ENCODE measurements at places on chromosomes 11 and 22. TPM values are rescaled to one million over a fixed set of nuclear protein-coding genes. Genes with fewer than 3 reads are reported as not detected.
A peak's percentile ranks its signal among the peaks of the same experiment; 100 is the strongest.

Gene ANAPC15
- total RNA-seq, result 74.5 TPM

Gene ALG8
- total RNA-seq, result 86.7 TPM

Gene CHKA
- total RNA-seq, result 44.2 TPM

Gene RBMXL2
- total RNA-seq, result 0.20 TPM

DNA sequence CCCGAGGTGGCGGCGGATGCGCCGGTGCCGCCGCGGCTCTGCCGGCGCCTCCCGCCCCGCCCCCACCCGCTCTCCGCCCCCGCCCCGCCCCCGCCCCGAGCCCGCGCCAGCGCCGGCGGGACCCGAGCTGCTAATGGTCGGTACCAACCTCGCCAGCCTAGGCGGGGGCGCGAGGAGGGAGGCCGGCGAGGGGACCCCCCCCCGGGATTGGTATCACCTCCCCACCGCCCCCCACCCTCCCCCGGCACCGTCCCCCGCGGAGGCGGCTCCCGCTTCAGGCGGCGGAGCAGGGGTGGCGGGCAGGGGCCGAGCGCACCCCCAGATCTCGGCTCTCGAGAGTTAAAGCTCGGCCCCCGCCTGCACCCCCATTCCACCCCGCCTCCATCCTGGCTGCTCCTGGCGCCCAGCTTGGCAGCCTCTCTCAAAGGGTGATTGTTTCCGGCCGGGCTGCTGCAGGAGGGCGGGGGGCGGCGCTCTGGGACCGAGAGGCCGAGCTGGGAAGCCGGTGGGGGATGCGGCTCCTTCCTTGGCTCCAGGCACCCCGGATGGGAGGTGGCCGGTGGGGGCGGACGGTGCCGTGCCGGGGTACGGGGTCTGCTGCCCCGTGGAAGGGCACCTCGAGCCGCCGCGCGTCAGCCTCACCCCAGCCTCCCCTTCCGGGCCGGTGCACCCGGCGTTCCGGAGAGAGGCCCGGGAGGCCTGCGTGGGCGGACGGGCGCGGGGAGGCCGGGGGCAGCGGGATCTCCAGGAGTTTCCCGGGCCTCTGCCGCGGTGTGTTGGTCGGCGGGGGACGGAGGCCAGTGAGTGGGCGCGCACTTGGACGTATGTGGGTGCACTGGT, at the start of gene B3GAT1:
Gene B3GAT1 (minus strand): TSS at position 40 of the 840 bp plus-strand sequence. CDS start 24,583 bp downstream, outside the sequence.
- no peak within 1 kb of the TSS for H3K27ac ChIP-seq
- H3K4me1 ChIP-seq, result peaks cover 48% of the 10 kb centered on the region
- H3K27me3 ChIP-seq, result peaks cover 16% of the 10 kb centered on the region
- no peaks in the 10 kb centered on the region for H3K36me3 ChIP-seq

GRCh38 chr22:47784991-47785390, 1022.5 kb downstream of the TBC1D22A start:
- no peak for DNase-seq
- H3K4me1 ChIP-seq, result no peaks in the 10 kb centered on the region
- H3K27ac ChIP-seq, result no peak overlapping the region
- no peak overlapping the region for H3K4me3 ChIP-seq
- no peaks in the 10 kb centered on the region for H3K27me3 ChIP-seq
- no peaks in the 10 kb centered on the region for H3K36me3 ChIP-seq

DNA sequence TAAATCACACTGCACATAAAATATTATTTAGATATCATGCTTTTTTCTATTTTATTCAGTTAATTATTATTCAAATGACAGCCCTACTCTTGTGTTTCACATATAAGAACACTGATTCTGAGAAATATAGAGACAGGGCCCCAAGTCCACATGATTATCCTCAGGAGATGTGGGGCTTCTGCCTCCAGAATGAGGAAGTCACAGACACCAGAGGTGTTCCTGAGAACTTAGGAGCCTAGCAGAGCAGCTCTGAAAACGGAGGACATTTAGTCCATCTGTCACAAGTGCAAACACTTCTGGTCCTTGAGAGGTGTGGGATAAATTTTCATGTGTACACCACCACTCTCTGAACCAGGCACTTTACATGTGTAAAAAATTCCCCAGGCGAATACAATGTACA, 26.2 kb downstream of the TRIM66 start:
- no peaks in the 10 kb centered on the region for H3K4me1 ChIP-seq
- no peak overlapping the region for H3K27ac ChIP-seq
- DNase-seq, result no peak
- H3K27me3 ChIP-seq, result no peaks in the 10 kb centered on the region
- no peaks in the 10 kb centered on the region for H3K36me3 ChIP-seq
- no peak overlapping the region for H3K4me3 ChIP-seq

DNA sequence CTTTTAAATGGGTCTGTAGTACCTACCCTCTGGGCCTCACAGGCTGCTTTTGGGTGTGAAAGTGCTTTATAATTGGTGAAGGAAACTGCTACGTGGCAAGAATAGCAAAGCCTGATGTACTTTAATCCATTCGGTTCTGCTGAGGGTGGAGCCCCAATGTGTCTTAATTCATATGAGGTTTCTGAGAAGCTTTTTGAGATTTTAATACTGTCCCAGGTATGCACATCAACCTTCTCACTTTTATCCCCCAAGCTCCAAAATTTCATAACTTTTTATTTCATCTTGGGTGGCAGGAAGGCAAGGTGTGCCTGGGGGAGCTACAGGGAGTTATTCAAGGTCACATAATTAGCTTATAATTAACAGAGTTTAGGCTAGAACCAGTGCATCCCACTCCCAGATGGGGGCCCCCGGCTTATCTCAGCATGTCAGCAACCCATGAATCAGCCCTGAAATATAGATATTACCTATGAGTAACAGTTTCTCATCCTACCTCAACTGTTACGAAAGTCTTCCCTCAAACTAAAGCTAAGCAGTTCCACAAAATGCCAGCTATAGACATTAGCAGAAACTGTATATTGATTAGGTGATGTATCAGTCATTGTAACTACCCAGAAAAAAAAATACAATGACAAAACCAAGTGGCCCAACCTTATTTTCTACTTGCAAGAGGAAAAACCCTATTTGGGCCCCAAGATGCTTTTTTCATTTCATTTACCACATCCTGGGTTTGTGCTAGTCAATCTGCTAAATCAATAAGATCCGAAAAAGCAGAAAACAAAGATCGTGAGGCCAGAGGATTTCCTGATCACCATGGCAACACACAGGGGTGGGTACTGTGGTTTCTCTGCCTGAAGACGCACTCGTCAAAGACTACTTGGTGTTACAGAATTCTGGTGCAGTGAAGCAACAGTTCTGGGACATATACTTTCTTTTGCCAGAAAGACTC, 26.7 kb downstream of the CD44 start:
- no peak overlapping the region for H3K4me3 ChIP-seq
- DNase-seq, result no peak
- H3K36me3 ChIP-seq, result no peaks in the 10 kb centered on the region
- H3K27ac ChIP-seq, result no peak overlapping the region
- H3K4me1 ChIP-seq, result peaks cover 16% of the 10 kb centered on the region

DNA sequence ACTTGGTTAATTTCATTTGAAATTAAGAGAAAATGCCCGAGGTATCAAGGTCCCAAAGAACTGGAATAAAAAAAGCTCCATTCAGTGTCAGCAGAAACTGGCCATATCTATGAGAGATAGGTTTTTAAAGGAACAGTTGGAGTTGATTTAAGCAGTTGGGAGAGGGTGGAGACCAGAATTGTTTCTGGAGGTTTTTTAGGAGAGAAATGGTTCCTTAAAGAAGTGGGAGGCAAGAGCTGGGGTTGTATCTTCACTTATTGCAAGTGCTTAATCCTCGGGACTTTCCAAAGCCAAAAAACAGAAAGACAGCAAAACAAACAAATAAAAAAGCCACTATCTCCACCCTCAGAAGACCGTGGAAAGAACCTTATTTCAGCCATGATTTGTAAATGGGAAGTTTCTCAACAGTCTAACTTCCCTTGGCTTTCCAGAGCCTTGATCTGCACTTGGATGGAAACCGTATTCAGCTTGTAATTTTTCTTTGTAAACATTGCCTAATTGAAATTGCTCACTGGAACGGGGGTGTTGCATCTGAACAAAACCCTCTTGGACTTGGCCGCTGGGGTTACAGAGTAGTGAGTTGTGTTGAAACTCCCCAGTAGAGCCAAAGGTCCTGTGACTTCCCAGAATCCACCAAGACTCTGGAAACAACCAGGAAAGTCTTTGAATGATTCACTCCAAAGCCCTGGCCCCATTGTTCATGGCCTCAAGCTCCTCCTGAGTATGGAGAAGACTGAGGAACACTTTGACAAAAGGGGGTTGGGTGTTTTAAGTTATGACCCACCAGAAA, 115.6 kb downstream of the SLC1A2 start:
- peaks cover 4% of the 10 kb centered on the region for H3K4me1 ChIP-seq
- no peaks in the 10 kb centered on the region for H3K27me3 ChIP-seq
- no peaks in the 10 kb centered on the region for H3K36me3 ChIP-seq
- H3K27ac ChIP-seq, result no peak overlapping the region
- DNase-seq, result no peak
- no peak overlapping the region for H3K4me3 ChIP-seq

DNA sequence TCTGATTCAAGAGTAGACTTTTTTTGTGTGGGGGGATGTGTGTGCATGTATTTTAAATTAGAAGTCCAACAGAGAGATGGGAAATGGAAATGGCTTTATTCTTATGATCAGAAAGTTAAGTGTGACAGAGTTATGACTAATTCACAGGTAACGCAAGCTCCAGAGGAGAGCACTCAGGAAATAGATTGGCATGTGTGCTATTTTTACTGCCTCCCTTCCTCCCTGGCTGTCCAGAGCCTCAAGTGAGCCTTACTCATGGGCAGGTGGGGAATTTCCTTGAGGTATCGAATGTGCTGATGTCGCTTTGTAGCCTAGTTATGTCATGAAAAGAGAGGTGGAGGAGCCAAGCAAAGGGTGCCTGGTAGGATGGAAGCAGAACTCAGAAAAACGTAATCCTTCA, 70.3 kb upstream of the BDNF start:
- peaks cover 10% of the 10 kb centered on the region for H3K27me3 ChIP-seq
- DNase-seq, result no peak
- H3K36me3 ChIP-seq, result no peaks in the 10 kb centered on the region
- no peak overlapping the region for H3K27ac ChIP-seq
- H3K4me1 ChIP-seq, result no peaks in the 10 kb centered on the region
- no peak overlapping the region for H3K4me3 ChIP-seq

- H3K27me3 ChIP-seq, result no peaks in the 10 kb centered on the region
- H3K36me3 ChIP-seq, result no peaks in the 10 kb centered on the region
Measured at GRCh38 chr11:12243911-12244550, 133.3 kb upstream of the PARVA start.

DNA sequence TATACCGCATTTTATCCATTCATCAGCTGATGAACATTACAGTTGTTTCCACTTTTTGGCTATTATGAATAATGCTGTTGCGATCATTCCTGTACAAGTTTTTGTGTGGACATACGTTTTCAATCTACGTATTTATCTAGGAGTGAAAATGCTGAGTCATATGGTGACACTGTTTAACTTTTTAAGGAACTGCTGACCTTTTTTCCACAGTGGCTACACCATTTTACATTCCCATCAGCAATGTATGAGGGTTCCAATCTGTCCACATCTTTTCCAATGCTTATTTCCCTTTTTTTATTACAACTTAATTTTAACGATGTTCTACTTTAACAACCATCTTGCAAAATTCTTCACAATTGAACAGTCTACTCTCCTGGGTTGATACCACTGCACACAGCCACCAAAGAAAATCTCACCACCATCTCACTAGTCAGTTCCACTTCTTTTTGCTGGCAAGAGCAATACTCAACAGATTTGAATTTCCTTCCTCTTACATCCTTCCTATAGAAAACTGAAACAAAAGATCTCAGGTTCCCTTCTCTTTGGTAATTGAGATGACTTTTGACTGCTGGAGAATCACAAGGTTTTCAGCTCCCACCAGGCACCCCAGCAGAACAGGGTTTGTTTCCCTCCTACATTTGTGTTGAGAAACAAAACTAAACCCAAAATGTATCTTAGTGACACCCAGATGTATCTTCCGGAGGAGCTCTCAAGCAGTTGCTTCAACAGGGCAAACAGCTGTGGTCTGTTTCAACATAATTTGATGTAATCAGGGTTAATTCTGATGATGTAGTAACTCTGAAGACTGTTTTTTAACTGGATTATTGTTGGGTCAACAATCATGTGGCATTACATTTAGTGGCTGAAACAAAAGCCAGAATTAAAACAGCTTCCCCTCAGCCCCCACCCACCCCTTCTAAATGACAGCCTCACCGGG, 7.0 kb upstream of the GAB2 start:
- peaks cover under 1% of the 10 kb centered on the region for H3K36me3 ChIP-seq
- H3K27ac ChIP-seq, result peak overlapping the region; percentile 44
- H3K4me1 ChIP-seq, result peaks cover 10% of the 10 kb centered on the region
- H3K4me3 ChIP-seq, result no peak overlapping the region

DNA sequence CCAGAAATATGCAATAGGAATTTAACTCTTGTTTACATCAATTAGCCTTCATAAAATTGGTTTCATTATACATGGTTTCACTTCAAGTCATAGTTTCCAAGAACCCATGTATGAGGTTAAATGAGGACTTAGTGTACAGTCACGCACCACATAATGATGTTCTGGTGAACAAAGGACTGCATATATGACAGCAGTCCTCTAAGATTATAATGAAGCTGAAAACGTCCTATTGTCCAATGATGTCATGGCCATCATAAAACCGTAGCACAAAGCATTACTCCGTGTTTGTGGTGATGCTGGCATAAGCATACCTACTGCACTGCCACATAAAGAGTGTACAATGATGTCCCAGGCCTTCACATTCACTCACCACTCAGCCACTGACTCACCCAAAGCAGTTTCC, 31.1 kb downstream of the SMCO4 start:
- H3K27me3 ChIP-seq, result no peaks in the 10 kb centered on the region
- H3K27ac ChIP-seq, result no peak overlapping the region
- peaks cover 16% of the 10 kb centered on the region for H3K36me3 ChIP-seq
- H3K4me3 ChIP-seq, result no peak overlapping the region
- peaks cover 9% of the 10 kb centered on the region for H3K4me1 ChIP-seq
- DNase-seq, result no peak

- no peaks in the 10 kb centered on the region for H3K36me3 ChIP-seq
- no peak overlapping the region for H3K27ac ChIP-seq
- H3K27me3 ChIP-seq, result no peaks in the 10 kb centered on the region
Measured at GRCh38 chr11:100438376-100438775, 248.7 kb upstream of the ARHGAP42 start.

GRCh38 chr22:30823015-30823370, 128.3 kb downstream of the OSBP2 start:
- H3K36me3 ChIP-seq, result no peaks in the 10 kb centered on the region
- no peak for DNase-seq
- peaks cover 6% of the 10 kb centered on the region for H3K4me1 ChIP-seq
- H3K4me3 ChIP-seq, result peak overlapping the region; percentile 71

DNA sequence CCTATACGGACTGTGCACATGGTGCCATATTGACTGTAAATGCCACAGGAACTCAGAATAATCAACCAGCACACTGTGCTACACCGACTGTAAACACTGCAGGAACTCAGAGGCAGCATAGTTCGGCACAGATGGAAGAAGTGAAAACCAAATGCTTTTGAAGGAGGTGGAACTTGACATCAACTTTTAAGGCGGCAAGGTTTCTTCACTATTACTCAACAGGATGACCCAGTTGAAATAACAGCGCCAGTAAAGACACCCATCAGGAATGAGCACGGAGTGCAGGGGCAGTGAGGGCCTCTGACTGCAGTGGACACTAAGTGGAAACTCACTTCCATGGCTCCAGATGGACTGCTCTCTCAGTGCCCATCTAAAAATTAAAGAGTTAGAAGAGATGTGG, 15.7 kb downstream of the TESMIN start:
- H3K4me1 ChIP-seq, result no peaks in the 10 kb centered on the region
- no peak overlapping the region for H3K27ac ChIP-seq
- H3K36me3 ChIP-seq, result no peaks in the 10 kb centered on the region
- no peaks in the 10 kb centered on the region for H3K27me3 ChIP-seq
- H3K4me3 ChIP-seq, result no peak overlapping the region

All from neural crest cell (in vitro differentiated cells).